ENCODE measurements at places on chromosomes 6 and 20.

GRCh38 chr6:162728706-162729105, 932 bp downstream of the PACRG start:
- DNase-seq = no peak

- no peak for DNase-seq
These were observed 8.7 kb downstream of the OSBPL2 start for GRCh38 chr20:62246872-62247652.

GRCh38 chr20:40797425-40797824, 108.4 kb upstream of the MAFB start:
- no peak for DNase-seq

DNA sequence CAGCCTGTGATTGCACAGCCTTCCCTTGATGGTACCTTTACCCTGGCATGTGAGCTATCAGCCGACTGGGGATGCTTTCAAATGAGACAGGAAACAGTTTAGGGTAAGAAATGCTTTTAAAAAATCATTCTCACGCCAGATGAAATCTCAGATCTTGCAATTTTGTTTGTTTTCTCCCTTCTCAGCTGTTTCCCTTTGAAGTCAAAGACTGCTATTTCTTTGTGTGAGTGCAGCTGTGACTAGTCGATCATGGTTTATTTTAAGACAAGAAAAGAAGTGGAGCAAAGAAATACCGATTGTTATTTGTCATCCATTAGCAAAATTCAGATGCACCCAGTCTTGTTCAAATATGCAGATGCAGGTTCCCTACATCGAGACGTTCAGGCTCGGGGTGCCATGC, 489.7 kb downstream of the QKI start:
- DNase-seq = no peak

DNA sequence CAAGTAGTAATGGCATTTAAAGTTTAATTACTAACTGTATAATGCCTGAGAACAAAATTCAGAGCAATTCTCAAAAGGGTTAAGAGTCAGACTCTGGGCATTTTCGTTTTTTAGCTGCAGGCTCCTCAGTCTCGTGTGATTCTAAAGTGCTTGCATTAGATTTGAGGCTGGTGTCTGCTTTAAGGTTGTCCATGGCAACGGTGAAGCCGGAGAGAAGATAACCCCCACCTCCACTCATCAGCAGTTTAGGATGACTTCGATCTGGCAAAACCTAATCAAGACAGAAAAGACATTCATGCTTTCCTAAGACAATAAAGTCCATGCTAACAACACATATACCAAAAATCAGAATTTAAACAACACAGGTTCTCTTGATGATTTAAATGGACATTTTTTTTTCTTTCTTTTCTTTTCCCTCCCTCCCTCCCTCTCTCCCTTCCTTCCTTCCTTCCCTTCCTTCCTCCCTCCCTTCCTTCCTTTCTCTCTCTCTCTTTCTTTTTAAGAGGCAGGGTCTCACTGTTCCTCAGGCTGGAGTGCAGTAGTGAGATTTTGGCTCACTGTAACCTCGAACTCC, 11.8 kb downstream of the TRMT6 start:
- DNase-seq = no peak

GRCh38 chr20:48308882-48309281, 518.9 kb downstream of the PREX1 start:
- DNase-seq = no peak

- no peak for DNase-seq
These were observed 182.1 kb upstream of the AFDN start for GRCh38 chr6:167644412-167645132.

Measured in HuH-7.5 (cell line).